ENCODE measurements at places on chromosomes 5 and 9. TPM values are rescaled to one million over a fixed set of nuclear protein-coding genes. Genes with fewer than 3 reads are reported as not detected.

DNA sequence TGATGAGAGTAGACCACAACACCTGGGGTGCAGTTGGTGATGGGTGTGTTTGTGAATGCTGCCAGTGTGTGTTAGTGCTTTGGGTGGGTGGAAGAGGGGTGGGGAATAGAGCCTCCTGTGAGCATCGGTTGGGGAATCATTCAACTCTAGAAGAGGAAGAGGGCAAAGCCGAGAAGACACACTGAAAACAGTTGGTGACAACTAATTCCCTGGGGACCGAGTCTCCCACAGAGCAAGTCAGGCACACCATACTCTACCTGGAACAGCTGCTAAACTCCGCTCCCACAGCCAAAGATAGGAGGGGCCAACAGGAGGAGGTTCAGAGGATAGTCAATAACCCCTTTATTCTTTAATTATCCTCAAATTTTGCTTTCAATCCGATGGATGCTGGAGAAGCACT is 1.6 kb upstream of the ARHGEF39 start:
- DNase-seq: no peak

- DNase-seq: no peak
Observed at GRCh38 chr5:2523180-2523579, 228.3 kb downstream of the IRX2 start.

The TMEM215 gene
- 0.35 TPM for polyA plus RNA-seq

DNA sequence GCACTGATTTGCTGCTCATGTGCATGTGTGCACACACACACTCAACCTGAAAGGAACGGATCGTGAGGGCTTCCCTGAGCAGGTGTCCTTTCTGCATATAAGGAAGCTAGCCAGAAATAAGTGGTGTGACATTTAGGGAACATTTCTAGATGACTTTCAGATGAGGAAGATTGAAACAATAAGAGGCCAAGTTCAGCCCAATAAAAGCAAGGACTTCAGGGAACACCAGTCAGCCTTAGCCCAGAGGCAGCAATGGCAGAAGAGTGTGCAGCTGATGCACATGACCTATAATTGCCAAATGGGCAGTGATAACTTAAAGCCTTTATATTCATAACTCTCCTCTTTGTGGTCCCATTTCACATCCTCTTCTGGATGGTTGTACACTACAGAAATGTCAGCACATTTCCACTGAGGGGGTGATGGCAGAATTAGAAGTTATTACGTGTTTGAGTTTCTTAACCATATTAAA is 255.5 kb downstream of the TRIM32 start:
- no peak for DNase-seq

DNA sequence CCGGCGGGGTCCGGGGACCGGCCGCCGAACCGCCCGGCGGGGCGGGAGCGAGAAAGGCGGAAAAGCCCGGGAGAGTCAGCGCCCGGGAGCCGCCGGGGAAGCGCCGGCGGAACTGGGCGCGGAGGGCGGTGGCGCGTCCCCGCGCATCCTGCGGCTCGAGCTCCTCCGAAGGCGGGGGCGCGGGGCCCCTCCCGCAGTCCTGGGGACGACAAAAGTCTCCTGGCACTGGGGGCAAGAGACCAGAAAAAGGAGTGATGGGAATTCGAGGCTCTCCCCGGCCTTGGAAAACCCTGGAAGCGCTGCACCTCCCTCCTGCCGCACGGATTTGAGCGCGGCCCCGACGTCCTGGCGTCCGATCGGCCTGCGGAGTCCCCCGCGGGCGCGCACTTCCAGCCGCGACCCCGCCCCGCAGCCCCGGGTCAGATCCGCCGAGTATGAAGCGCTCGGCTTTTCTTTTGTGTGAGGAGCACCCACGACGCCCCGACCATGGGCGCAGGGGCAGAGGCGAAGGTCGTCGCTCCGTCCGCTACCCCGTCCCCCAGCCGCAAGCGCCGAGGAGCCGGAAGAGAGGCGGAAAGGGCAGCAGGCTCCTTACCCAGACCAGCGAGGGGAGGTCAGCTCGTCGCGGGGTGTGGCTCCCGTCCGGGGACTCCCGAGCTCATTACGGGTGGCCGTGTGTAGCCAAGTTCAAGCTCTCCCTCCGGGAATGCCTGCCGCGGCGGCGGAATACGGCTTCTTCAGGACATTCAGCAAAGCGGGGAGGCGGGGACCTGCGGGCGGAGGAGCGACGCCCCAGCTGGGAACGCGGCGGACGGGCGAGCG is at the start of gene EPB41L4A:
Gene EPB41L4A, minus strand, starts transcription at position 114 of the 822 bp plus-strand sequence. CDS start 238 bp downstream, outside the sequence.
- DNase-seq: peak; percentile 47

The ARL14EPL gene
- 0.88 TPM for polyA plus RNA-seq
